HS-5 (cell line): ENCODE measurements at places on chromosomes 1 and 21.

GRCh38 chr1:155961937-155962336 is 16.4 kb downstream of the ARHGEF2 start:
- DNase-seq, result peak; percentile 94

- no peak for DNase-seq
These were observed 97.2 kb downstream of the TBX15 start for GRCh38 chr1:118890851-118891384.

GRCh38 chr1:198678301-198678836 is 39.5 kb downstream of the PTPRC start:
- no peak for DNase-seq

- no peak for DNase-seq
These were observed 28.3 kb downstream of the CD160 start for GRCh38 chr1:145747398-145748247.

- DNase-seq, result no peak
These were observed 43.8 kb downstream of the CAPN2 start for GRCh38 chr1:223755992-223756775.

GRCh38 chr1:81349194-81349965 is 451.4 kb upstream of the ADGRL2 start:
- DNase-seq, result no peak

- no peak for DNase-seq
These were observed 57.2 kb downstream of the ST3GAL3 start for GRCh38 chr1:43764581-43764980.
